ENCODE measurements at places on chromosomes 11 and 22.

DNA sequence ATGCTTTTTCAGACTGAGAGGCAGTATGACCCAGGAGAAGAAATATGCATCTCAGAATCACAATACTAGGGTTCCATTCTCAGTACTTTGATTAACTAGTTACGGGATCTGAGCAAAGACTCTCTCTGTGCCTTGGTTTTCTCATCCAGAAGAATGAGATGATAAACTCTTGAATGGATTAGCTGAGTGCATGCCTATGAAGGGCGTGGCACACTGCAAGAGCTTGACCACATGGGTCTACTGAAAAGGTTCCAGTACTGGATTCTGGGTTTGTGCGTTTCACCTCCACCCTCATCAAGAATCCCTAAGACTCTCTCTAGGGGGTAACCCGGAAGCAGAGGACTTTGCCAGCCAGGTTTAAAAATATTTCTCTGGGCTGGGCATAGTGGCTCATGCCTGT lies 25.6 kb downstream of the PGA5 start:
- DNase-seq = no peak

- no peak for DNase-seq
These were observed 135.7 kb downstream of the TMEM135 start for GRCh38 chr11:87173185-87174039.

- DNase-seq = peak; percentile 45
These were observed 294.4 kb downstream of the NTM start for GRCh38 chr11:131664816-131665215.

- no peak for DNase-seq
These were observed 7.2 kb upstream of the TRMT2A start for GRCh38 chr22:20124083-20124787.

DNA sequence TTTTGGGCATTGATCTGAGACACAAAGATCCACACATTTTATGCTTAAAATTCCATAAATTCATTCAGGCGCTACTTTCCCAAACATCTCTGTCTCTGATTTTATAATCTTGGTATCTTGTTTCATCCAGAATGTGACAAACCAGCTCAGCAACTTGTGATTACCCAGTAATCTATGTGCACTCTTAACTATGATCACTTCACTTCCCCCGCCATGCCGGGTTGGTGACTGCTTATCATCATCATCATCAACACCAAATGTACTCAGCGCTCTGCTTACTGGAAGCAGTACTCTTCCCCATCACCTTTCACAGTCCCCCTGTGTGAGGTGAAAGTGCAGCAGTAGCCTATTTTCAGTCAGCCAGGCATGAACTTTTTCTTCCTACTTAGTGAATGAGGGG lies 15.2 kb upstream of the MMP7 start:
- DNase-seq = no peak

GRCh38 chr11:1767399-1768140 lies 3.8 kb upstream of the CTSD start:
- DNase-seq = no peak

DNA sequence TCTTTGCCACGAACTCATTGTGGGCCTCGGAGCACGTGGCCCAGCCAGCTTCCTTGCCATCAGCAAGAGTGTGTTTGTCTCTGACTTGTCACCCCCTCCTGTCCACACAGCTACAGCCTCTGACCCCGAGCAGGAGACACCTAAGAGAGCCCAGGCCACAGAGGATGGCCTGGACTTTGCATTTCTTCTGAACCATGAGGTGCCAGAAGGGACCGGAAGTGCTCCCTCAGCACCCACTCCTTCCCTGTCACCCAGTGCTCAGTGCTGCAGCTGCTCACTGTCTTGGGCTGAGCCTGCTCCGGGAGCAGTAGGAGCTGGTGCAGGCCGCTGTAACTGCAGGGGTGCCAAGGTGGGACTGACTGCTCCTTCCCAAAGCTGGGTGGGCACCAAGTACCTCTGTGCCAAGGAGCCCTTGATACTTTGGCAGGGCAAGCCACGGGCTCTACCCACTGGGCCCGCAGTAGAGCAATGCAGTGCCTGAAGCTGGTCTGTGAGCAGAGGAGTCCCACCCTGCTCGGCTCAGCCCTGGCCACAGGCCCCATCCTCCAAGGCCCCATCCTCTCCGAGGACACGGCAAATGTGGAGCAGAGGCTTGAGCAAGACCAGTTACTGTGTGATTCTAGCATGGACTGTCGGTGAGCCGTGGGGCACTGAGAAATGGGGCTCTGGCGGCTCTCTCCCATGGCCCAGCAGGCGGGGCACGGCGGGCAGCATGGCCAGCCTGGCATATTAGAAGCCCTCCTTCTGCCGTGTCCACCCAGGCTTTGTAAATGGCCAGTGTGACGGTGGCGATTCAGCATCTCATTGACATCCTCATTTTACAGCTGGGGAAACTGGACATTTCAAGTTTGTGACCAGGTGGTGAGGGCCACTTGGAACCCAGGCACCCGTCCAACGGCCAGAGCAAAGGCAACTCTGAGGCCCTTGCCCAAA lies 6.3 kb downstream of the GRK2 start:
- no peak for DNase-seq

DNA sequence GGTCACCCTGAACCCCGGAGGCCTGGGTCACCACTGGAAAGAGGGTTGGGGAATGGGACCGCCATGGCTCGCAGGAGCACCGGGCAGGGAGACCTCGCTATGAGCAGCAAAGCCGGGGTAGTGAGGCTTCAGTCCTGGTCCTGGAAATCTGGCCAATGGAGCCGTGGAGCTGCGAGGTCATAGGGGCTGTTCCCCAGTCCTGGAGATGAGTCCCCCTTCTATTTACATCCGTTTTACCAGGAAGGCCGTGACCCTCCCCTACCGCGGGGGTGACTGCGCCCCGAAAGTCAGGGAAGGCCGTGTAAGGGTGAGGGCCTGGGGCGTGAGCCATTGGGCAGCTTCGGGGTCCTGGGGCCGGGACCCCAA lies 449 bp downstream of the PIDD1 start:
- DNase-seq = no peak

- no peak for DNase-seq
These were observed 2.4 kb downstream of the RASGRP2 start for GRCh38 chr11:64741375-64742086.

DNA sequence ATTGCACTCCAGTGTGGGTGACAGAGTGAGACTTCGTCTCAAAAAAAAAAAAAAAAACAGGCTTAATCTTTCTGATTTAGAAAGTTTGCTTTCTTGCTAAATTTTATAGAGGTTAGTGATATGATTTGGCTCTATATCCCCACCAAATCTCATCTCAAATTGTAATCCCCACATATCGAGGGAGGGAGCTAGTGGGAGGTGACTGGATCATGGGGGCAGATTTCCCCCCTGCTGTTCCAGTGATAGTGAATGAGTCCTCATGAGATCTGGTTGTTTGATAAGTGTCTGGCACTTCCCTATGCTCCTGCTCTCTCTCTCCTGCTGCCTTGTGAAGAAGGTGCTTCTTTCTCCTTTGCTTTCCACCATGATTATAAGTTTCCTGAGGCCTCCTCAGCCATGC lies 90.9 kb downstream of the OSBP2 start:
- DNase-seq = no peak

DNA sequence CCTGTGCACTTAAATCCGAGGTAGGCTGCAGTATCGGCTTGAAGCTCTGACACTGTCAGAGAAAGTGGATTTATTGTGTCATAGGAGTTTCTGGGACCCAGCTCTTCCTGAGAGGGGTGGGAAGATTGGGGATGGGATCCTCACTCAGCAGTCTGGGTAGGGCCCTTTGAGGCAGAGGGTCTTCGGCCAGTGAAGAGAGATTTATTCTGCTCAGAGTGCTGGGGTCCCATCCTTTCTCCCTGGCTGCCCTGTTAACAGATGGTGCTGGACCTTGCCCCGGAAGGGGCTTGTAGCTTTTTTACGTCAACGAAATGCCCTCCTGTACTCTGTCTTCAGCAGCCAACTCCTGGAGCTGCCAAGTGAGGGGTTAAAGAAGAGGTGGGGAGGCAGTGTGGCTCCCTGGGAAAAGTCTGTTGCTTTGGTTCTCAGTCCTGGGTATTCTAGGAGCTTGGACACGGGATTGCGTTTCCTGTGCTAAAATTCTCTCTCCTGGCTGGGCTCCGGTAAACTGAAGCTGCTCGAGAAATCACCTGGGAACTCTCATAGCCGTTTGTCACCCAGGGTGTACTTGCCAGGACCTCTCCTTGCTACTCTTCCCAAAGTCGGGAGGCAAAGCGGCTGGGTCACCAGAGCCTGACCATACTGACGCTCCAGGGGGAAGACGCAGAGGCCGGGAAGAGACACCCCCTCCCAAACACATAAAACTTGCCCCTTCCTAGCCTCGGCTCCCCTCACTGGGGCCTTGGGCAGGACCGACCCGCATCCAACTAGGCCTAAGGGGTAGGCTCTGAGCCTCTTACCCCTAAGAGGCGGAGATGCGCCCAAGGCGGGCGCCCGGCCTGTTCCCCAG lies 806 bp upstream of the SMDT1 start:
- no peak for DNase-seq

- no peak for DNase-seq
These were observed 36.1 kb downstream of the CLPB start for GRCh38 chr11:72398058-72398758.

DNA sequence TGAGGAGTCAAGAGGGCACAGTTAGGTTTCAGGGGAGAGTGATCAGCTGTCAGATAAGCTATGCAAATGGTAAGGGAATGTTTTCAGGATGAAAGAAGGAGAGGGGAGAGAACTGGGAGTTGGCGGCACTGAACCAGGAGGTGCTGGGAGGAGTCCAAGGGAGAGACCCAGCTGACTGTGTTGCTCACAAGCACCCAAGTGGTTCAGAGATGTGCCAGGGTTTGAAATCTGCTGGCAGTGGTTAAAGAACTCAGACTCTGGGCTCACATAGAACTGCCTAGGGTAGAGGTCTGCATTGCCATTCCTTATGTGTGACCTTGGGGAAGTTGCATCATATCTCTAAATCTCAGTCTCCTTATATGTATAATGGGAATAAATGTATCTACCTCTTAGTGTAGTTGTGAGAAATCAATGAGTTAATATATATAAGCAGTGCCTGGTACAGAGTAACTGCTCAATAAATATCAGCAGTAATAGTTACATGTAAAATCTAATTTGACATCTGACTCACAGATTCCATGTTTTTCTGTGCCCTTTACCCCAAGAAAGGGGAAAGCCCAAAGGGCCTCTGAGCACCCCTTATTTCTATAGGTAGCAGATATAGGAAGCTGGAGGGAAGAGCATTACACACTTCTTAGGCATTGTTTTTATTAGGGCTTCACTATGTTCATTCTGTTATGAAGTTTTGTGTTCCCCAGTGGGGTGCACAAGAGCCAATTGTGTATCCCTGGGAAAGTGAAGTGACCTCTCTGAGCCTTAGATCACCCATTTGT lies 66.9 kb upstream of the SESN3 start:
- DNase-seq = no peak

DNA sequence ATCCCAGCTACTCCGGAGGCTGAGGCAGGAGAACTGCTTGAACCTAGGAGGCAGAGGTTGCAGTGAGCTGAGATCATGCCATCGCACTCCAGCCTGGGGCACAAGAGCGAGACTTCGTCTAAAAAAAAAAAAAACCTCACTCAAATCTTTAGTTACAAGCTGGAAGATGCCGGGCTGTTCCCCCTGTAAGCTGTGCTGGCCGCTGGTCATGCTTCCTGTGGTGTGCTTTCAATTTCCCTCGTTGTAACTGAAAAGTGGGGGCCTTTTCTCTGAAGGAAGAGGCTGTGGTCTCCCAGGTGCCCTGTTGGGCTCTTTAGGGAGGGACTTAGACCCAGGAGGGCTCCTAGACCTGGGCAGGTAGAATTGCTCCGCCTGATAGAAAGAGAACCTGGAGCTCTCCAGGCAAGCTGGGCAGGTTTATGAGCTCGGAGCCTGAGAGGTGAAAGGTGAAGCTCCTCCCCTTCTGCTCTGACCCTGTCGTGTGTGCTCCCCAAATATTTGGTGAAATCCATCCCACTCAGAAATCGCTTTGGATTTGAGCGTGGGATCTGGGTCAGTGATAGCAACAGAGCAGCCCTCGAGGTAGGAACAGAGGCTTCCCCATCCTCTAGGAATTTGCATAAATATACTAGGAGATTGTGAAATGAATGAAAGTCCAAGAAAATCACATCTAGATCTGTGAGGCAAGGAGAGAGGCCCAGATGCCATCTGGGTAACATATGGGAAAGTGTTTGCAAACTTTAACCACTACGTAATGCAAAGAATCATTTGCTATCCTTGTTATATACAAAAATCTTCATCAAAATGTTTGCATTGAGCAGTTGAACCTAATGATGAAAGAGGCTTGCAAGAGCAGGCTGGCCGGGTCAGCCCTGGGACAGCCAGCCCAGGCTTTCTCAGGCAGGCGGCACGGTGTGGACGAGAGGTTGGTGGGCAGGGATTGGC lies 154.3 kb downstream of the FBXO7 start:
- DNase-seq = no peak

DNA sequence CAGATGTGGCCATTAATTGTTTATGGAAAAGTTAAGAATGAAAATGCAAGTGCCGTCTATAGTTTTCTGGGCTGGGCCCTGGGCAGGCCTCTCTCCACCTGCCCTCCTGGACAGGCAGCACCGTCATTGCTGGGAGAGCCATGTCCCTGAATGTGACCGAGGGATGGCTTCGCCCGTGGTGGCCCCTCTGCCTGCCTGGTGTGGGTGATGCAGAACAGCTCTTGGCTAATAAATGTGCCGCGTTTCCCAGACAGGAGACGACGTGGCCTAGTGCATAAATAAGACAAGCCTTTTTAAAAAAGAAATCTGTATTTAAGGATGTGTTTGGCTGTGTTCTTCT lies 407.3 kb downstream of the TBC1D22A start:
- DNase-seq = no peak

GRCh38 chr22:19773470-19774040 lies 13.0 kb downstream of the TBX1 start:
- no peak for DNase-seq

DNA sequence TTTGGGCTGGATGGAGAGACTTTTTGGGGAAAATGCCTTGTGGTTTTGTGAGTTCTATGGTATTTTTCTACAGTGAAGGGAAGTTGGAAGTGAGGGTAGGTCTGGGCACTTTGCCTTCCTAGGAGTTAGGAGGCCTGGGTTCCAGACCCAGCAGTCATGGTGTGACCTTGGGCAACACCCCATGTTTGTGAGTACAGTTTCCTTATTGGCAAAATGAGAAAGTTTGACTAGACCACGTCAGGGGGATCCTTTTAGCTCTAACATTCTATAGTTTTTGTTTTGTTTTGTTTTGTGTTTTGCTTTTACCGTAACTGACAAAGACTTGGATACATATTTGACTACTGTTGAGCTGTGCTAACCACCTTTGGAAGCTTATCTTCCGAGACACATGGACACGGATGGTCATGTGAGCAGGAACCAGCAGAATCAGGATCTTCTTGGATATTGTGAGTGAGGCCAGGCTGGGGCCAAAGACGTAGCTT lies 109.0 kb downstream of the PKNOX2 start:
- no peak for DNase-seq

Data from C1 segment of cervical spinal cord (tissue), 14 donors.